Activated T-helper 2 cell treated with anti-CD3 and anti-CD28 coated beads, Interferon-gamma antibody, Interleukin-2, Interleukin-4, amounts not matched to agents 10 μg/mL and 5 μg/mL and 100 μg/mL, durations not matched to agents 14 hours and 24 hours and 36 hours (primary cell): ENCODE measurements at places on chromosomes 12 and 14.

DNA sequence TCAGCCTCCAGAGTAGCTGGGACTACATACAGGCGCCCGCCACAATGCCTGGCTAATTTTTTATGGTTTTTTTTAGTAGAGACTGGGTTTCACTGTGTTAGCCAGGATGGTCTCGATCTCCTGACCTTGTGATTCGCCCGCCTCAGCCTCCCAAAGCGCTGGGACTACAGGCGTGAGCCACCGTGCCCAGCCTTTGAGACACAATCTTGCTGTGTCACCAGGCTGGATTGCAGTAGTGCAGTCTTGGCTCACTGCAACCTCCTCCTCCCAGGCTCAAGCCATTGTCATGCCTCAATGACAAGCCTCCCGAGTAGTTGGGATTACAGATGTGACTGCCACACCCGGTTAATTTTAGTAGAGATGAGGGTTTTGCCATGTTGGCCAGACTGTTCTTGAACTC lies 21.3 kb upstream of the STRN3 start:
- no peaks in the 10 kb centered on the region for H3K36me3 ChIP-seq
- H3K27ac ChIP-seq = no peak overlapping the region
- peaks cover 4% of the 10 kb centered on the region for H3K4me1 ChIP-seq
- no peak overlapping the region for H3K4me3 ChIP-seq
- H3K27me3 ChIP-seq = no peaks in the 10 kb centered on the region

DNA sequence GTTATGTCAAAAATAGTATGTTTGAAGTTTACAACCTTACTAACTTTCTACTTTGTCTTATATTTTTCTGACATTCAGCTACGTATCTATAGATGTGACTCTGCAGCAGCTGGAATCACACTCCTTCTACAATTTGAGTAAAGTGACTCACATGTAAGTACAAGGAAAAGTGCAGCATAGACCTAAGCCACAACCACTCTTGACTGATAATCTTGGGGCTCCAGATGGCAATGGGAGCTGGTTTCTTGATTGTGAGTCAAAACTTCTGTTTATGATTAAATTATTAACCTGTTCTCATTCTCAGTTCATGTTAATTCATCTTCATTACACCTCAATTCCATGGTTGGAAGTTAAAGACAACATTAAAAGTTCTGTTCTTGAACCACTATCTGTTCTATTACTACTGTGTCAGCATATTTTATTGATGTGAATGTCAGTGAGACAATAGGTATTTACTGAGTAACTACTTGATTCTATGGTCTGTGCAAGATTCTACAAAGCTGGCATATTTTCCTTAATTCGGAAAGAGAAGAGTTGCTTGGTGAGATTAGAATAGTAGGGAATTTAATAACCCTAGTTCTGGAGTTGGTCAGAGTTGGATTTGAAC lies 112.9 kb downstream of the TSHR start:
- H3K27ac ChIP-seq = no peak overlapping the region
- no peaks in the 10 kb centered on the region for H3K36me3 ChIP-seq
- no peaks in the 10 kb centered on the region for H3K27me3 ChIP-seq
- no peak overlapping the region for H3K4me3 ChIP-seq

GRCh38 chr12:32821293-32821692 lies 65.6 kb upstream of the YARS2 start:
- no peak for DNase-seq
- H3K4me1 ChIP-seq = no peaks in the 10 kb centered on the region
- no peak overlapping the region for H3K27ac ChIP-seq
- H3K27me3 ChIP-seq = no peaks in the 10 kb centered on the region
- no peak overlapping the region for H3K4me3 ChIP-seq

GRCh38 chr12:75447691-75448393 lies 32.7 kb upstream of the GLIPR1 start:
- H3K4me3 ChIP-seq = no peak overlapping the region
- H3K27ac ChIP-seq = no peak overlapping the region
- DNase-seq = no peak
- H3K36me3 ChIP-seq = no peaks in the 10 kb centered on the region
- H3K4me1 ChIP-seq = no peaks in the 10 kb centered on the region
- H3K27me3 ChIP-seq = peaks cover 40% of the 10 kb centered on the region

DNA sequence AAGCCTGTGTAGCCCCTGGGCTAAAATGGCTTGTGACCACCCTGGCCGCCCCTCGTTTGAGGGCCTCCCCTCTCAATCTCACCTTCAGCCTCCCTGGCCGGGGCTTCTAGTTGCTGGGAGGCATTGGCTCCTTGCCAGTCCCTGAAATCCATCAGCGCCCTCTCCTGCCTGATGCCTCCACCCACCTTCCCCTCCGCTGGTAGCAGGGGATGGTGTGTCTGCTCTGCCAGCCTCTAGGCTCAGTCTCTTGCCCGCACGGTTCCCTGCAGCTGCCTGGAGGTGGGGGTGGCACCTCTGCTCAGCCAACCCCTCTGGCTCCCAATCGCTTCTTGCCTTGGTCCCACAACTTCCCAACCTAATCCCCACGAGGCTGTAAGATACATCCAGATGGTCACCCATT lies 167.9 kb downstream of the PHETA1 start:
- no peak overlapping the region for H3K27ac ChIP-seq
- H3K4me3 ChIP-seq = no peak overlapping the region
- H3K27me3 ChIP-seq = peaks cover 4% of the 10 kb centered on the region
- DNase-seq = no peak
- H3K4me1 ChIP-seq = no peaks in the 10 kb centered on the region

- H3K27ac ChIP-seq = no peak overlapping the region
- no peak for DNase-seq
- peaks cover 6% of the 10 kb centered on the region for H3K4me1 ChIP-seq
- H3K36me3 ChIP-seq = no peaks in the 10 kb centered on the region
Observed at GRCh38 chr12:107843351-107844311, 69.1 kb downstream of the ASCL4 start.

- H3K36me3 ChIP-seq = no peaks in the 10 kb centered on the region
- no peak overlapping the region for H3K27ac ChIP-seq
- H3K4me3 ChIP-seq = no peak overlapping the region
Observed at GRCh38 chr14:30499358-30499757, 59.6 kb upstream of the G2E3 start.

DNA sequence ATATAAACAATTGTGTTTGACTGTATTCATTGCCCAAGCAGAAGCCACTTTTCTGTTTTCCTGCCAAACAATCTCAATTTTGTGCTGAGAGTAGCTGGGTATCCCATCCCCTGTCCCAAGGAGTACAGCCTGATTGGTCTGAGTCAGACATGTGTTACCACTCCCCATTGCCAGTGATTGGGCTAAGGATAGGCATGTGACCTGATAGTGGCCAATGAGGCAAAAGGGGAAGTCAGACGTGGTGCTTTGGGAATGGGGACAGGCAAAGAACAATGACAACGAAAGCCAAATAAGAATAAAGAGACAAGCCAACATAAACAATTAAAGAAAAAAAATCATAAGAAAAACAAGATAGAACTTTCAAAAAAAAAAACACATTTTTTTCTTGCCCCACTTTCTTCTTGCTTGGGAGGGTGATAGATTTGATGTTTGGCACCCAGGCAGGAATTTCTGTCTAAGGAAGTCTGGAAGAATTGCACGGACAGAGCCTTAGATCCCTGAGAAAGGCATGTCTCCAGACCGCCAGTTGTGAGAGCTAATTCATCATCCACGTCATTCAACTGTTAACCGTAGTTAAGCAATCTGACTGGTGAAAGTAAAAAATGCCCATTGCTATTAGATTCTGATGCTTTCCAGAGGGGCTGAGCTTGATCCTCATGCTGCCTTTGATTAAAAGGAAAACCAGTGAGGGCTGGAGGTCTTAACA lies 626.6 kb upstream of the TMEM132C start:
- no peaks in the 10 kb centered on the region for H3K27me3 ChIP-seq
- no peak overlapping the region for H3K4me3 ChIP-seq
- no peak for DNase-seq
- no peaks in the 10 kb centered on the region for H3K36me3 ChIP-seq
- no peak overlapping the region for H3K27ac ChIP-seq
- no peaks in the 10 kb centered on the region for H3K4me1 ChIP-seq

DNA sequence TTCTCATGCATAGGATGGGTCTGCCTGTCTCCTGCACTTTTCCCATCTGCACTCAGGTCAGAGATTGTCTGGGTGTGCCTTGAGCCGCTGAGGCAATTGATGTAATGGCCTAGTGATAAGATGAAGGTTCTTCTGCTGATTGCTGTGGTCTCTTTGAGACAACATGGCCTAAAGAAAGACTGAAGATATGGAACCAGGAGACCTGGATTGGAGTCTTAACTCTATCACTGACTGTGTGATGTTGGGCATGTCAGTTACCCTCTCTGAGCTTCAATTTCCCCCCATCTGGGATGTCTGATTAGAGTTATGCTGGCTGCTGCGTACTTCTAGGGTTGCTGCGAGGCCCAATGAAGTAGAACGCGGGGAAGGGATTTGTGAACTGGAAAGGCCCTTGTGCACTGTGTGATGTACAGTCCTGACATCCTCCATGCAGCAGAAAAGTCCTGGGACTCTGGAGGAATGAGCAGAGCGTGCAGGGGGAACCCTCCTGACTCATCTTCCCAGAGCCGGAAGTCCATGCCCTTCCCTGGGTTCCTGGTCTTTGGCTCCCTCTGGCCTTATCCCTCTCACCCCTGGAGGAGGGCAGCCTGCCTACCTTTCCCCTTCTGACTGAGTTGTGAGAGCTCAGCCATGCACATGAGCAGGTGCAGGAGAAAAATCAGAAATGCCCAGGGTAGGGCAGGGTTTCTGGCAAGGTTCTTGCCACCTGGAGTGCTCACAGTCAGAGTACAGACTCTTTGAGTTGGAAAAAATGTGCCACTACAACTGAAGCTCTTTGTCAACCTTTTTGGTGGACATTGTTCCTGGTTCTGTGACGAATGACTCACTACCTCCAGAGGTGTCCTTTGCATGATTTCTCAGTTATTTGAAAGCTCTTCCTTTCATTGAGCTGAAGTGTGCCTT lies 21.1 kb downstream of the PLEKHD1 start:
- no peaks in the 10 kb centered on the region for H3K4me1 ChIP-seq
- DNase-seq = no peak
- H3K27ac ChIP-seq = no peak overlapping the region

DNA sequence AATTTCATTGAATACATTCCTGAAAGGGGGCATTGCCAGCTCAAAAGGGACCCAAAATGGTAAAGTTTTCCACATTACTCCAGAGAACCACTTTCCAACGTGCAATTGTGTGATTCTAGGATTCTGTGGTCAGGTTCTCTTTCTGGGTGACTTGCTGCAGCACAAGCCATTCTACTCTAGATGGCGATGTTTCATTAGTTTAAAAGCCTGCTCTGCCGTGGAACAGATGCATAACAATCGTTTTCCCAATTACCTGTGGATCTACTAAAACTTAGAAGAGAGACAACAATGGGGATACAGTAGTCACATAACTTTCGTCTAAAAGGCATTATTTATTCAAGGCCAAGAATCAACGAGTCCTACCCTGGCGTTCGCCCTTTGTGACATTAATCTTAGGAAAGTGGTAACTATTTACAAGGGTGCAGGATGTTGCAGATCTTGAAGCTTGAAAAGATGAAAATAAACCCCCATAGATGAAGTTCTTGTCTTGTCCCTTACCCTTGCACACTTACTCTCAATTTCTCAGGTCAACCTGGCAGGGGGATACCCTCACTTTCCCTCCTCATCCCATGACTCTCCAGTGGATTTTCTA lies 400.9 kb downstream of the SNAPC1 start:
- H3K27me3 ChIP-seq = peaks cover 2% of the 10 kb centered on the region
- no peaks in the 10 kb centered on the region for H3K4me1 ChIP-seq
- H3K36me3 ChIP-seq = no peaks in the 10 kb centered on the region
- H3K27ac ChIP-seq = no peak overlapping the region
- DNase-seq = no peak

GRCh38 chr14:105500036-105500725 lies 9.1 kb downstream of the TEDC1 start:
- no peak for DNase-seq
- no peaks in the 10 kb centered on the region for H3K4me1 ChIP-seq
- no peak overlapping the region for H3K27ac ChIP-seq

GRCh38 chr14:77347751-77348150 lies 26.9 kb downstream of the GSTZ1 start:
- H3K4me1 ChIP-seq = no peaks in the 10 kb centered on the region
- H3K36me3 ChIP-seq = peaks cover 20% of the 10 kb centered on the region
- no peak for DNase-seq
- H3K4me3 ChIP-seq = no peak overlapping the region
- no peaks in the 10 kb centered on the region for H3K27me3 ChIP-seq

GRCh38 chr14:103163199-103163598 lies 39.9 kb downstream of the TNFAIP2 start:
- H3K4me1 ChIP-seq = no peaks in the 10 kb centered on the region
- no peak overlapping the region for H3K4me3 ChIP-seq
- no peak overlapping the region for H3K27ac ChIP-seq

DNA sequence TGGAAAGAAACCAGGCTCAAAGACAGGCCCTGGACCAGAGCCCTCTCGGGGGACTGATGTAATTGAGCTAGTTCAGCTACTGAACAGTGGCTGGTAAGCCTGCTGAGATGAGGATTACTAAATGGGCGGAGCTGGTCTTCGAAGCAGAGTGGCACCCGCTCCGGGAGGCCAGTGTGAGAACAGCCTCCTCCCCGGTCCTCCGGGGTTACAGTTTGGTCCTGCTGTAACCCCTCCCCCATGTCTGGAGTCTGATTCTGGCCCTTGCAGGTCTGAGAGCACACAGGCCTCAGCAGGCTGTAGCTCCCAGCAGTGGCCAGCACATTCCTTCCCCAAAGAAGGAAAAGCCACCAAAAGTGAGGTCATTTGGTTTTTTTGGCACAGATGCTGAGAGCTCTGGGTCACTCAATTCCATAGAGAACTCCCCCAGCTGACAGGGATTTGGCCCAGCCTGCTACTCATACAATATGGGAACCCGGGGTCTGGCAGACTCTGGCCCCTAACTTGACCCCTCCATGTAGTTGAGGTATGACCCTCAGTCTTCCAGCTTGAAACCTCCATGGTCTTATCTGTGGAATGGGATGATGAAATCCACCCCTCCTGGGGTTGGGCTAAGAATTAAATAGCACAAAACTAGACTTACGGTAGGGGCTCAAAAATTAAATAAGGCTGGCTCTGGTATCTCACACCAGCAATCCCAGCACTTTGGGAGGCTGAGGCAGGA lies 39.0 kb downstream of the ACTN1 start:
- no peaks in the 10 kb centered on the region for H3K27me3 ChIP-seq
- no peak overlapping the region for H3K4me3 ChIP-seq
- H3K36me3 ChIP-seq = no peaks in the 10 kb centered on the region
- DNase-seq = no peak

DNA sequence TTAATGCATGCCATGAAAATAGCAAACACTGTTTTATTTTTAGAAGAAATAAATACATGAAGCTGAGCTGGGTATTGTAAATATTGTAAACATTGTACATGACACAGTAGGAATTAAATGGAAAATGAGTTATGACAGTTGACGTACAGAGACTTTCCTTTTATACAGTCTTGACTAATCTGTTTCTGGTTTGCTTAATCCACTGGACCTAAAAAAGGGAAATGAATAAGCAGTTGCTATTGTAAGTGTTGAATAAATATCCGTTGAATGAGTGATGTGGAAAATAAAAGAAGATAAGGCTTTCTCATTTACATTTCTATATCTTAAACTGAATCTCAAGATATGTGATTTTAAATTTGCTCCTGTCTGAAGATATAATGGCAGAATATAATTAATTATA lies 15.0 kb downstream of the PMCH start:
- H3K27me3 ChIP-seq = no peaks in the 10 kb centered on the region
- no peak overlapping the region for H3K4me3 ChIP-seq
- no peak for DNase-seq
- peaks cover 57% of the 10 kb centered on the region for H3K36me3 ChIP-seq

- DNase-seq = no peak
- H3K27ac ChIP-seq = no peak overlapping the region
- H3K4me1 ChIP-seq = peaks cover 25% of the 10 kb centered on the region
- no peak overlapping the region for H3K4me3 ChIP-seq
Observed at GRCh38 chr14:68251769-68252100, 432.2 kb downstream of the RAD51B start.
